Progenitor cell of endocrine pancreas (in vitro differentiated cells): ENCODE measurements at places on chromosomes 16 and 17. TPM values are rescaled to one million over a fixed set of nuclear protein-coding genes. Genes with fewer than 3 reads are reported as not detected.

DNA sequence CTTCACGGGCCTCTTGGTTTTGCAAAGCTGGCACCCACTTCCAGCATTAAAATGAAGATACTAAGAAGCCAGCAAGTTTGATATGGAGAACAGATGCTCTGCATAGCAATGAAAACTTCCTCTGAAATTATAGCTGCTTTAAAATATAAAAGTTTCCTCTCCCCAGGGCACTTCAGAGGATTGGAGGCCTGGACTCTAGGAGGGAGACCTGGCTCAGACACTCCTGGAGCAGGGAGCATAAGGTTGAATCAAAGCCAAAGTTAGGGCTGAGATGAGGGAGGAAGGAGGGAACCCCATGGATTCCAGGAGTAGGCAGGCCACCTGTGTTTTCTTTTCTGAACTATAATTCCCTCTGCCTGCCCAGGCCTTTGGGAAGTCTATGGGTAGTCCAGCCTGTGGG, 176.0 kb upstream of the RPL38 start:
- H3K27ac ChIP-seq, result no peak overlapping the region
- H3K4me1 ChIP-seq, result peaks cover 20% of the 10 kb centered on the region
- H3K36me3 ChIP-seq, result no peaks in the 10 kb centered on the region
- DNase-seq, result no peak

DNA sequence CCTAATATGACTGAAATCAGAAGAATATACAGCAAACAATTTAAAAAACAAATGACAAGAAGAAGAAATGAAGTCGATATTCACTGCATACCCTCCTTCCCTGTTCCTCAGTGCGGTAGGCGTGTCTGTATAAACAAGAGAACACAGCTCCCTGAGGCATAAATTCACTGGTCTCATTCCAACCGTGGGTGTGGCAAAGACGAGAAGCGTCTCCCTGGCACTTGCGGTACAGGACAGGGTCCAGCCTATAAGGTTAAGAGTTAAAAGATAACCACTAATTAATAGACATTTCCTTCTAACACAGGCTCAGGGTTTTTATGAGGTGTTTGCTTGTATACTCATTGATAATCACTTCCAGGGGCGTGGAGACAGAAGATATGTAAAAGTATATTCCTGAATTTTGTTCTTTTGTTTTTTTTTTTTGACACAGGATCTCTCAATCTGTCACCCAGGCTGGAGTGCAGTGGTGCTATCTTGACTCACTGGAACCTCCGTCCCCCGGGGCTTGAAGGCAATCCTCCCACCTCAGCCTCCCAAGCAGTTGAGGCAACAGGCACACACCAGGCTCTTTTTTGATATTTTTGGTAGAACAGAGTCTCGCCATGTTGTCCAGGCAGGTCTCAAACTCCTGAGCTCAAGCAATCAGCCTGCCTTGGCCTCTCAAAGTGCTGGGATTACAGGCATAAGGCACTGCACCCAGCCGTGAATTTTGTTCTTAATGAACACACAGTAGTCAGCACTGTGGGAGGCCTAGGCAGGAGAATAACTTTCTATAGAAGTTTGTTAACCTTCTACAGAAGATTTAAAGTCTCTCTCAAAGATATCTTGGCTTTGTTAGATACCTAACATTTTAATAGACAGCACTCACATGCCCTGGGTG, 59.1 kb upstream of the CLEC18B start:
- H3K27me3 ChIP-seq, result no peaks in the 10 kb centered on the region
- peaks cover 39% of the 10 kb centered on the region for H3K4me1 ChIP-seq
- peaks cover 29% of the 10 kb centered on the region for H3K36me3 ChIP-seq

DNA sequence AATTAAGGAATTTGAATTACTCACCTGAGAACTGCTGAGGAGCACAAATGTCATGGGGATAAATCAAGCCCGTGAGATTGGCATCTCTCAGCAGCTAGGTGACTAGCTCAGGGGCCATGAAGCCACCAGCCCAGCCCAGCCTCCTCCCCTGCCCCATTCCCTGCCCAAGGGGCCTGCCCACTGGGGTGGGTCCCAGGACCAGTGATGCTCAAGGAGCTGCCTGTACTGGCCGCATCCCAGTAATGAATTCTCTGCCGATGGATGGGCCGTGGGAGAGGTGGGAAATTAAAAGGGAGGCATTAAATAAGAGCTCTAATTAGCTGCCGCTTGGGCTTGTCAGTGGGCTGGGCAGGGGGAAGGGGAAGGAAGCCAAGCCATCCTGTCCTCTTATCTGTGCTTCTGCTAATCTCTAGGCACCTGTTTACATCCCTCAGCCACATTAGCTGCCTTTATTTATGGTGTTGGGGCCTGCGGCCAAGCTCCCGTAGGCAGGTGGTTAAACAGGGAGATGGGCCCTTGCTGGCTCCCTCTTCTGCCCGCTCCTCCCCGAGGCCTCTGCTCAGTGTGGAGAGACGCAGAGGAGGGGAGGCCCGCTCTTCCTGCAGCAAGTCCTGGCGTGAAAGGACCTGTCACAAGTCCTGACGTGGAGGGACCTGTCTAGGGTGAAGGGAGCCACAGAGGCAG, 48.8 kb downstream of the PIPOX start:
- H3K36me3 ChIP-seq, result peaks cover 18% of the 10 kb centered on the region
- peak overlapping the region; percentile 56 for H3K27ac ChIP-seq
- DNase-seq, result no peak
- H3K4me1 ChIP-seq, result peaks cover 9% of the 10 kb centered on the region

GRCh38 chr17:28392491-28392890, 13.5 kb downstream of the SLC46A1 start:
- H3K36me3 ChIP-seq, result peaks cover 15% of the 10 kb centered on the region
- H3K4me1 ChIP-seq, result peaks cover 8% of the 10 kb centered on the region
- peaks cover 3% of the 10 kb centered on the region for H3K27me3 ChIP-seq
- DNase-seq, result no peak

- H3K4me3 ChIP-seq, result no peak overlapping the region
- H3K27ac ChIP-seq, result no peak overlapping the region
- peaks cover 3% of the 10 kb centered on the region for H3K36me3 ChIP-seq
- peaks cover 8% of the 10 kb centered on the region for H3K4me1 ChIP-seq
Observed at GRCh38 chr16:2848933-2849725, 8.8 kb downstream of the PRSS22 start.

- no peak for DNase-seq
- H3K27ac ChIP-seq, result no peak overlapping the region
- H3K27me3 ChIP-seq, result no peaks in the 10 kb centered on the region
- no peaks in the 10 kb centered on the region for H3K36me3 ChIP-seq
- no peaks in the 10 kb centered on the region for H3K4me1 ChIP-seq
Observed at GRCh38 chr17:53619025-53619424, 203.7 kb upstream of the KIF2B start.

DNA sequence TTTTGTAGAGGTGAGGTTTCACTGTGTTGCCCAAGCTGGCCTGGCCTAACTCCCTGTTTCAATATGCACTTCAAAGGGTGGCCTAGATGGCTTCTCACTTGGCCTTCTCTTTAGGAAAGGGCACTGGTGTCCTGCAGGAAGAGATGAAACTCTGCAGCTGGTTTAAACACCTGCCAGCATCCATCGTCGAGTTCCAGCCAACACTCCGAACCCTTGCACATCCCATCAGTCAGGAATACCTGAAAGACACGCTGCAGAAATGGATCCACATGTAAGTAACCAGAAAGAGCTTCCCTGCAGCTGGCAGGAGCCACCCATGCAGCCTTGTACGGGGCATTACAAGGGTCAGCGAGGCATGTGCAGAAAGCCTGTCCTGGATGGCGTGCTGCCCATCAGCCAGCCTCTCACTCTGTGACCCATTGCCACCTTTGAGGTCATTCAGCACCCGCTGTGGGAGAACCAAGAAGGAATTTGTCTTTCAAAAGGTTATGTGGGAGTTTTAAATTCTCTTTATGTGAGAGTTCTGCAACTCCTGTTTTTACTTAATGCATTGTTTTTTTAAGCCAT, 7.0 kb downstream of the COG1 start:
- DNase-seq, result no peak
- H3K4me1 ChIP-seq, result peaks cover 29% of the 10 kb centered on the region
- H3K27ac ChIP-seq, result no peak overlapping the region
- H3K27me3 ChIP-seq, result no peaks in the 10 kb centered on the region
- H3K36me3 ChIP-seq, result peaks cover 42% of the 10 kb centered on the region

DNA sequence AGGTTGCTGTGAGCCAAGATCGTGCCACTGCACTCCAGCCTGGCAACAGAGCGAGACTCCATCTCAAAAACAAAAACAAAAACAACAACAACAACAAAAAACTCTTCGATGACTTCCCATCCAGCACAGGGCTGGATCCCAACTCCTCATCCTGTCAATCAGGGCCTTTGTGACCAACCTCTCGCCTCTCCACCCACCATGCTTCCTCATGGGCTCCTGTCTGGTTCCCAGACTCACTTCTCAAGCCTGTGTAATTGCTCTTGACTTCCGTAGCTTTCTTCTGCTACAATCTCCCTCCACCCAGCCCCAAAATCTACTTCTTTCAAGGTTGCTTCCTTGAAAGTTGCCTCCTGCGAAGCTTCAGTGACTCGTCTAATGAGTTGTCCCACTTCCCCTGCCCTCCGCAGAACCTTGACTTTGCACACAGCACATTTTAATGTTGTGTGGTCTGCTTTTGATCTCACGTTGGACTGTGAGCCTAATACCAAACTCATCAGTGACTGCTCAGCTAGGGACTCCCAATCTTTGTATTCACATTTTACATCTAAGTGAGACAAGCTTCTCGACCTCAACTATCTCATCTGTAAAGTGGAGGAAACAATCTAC, 936 bp upstream of the RASL10B start:
- peaks cover 3% of the 10 kb centered on the region for H3K27me3 ChIP-seq
- DNase-seq, result no peak
- peaks cover 3% of the 10 kb centered on the region for H3K36me3 ChIP-seq
- H3K27ac ChIP-seq, result no peak overlapping the region
- peaks cover 4% of the 10 kb centered on the region for H3K4me1 ChIP-seq

- no peak overlapping the region for H3K27ac ChIP-seq
- no peak overlapping the region for H3K4me3 ChIP-seq
- peaks cover 5% of the 10 kb centered on the region for H3K36me3 ChIP-seq
- no peak for DNase-seq
Observed at GRCh38 chr16:4664538-4665418, 28.6 kb upstream of the NUDT16L1 start.

DNA sequence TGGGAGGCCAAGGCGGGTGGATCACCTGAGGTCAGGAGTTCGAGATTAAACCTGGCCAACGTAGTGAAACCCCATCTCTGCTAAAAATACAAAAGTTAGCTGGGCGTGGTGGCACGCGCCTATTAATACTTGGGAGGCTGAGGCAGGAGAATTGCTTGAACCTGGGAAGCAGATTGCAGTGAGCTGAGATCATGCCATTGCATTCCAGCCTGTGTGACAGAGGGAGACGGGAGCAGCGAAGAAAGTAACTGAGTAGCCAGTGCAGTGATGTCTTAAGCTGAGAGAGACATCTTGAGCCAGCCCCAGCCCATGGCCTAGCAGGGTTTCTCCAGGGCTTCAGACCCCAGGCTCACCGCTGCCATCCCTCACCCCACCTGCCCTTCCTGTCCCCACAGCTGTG, 9.8 kb upstream of the SMIM5 start:
- no peaks in the 10 kb centered on the region for H3K4me1 ChIP-seq
- no peak overlapping the region for H3K27ac ChIP-seq
- no peaks in the 10 kb centered on the region for H3K27me3 ChIP-seq

DNA sequence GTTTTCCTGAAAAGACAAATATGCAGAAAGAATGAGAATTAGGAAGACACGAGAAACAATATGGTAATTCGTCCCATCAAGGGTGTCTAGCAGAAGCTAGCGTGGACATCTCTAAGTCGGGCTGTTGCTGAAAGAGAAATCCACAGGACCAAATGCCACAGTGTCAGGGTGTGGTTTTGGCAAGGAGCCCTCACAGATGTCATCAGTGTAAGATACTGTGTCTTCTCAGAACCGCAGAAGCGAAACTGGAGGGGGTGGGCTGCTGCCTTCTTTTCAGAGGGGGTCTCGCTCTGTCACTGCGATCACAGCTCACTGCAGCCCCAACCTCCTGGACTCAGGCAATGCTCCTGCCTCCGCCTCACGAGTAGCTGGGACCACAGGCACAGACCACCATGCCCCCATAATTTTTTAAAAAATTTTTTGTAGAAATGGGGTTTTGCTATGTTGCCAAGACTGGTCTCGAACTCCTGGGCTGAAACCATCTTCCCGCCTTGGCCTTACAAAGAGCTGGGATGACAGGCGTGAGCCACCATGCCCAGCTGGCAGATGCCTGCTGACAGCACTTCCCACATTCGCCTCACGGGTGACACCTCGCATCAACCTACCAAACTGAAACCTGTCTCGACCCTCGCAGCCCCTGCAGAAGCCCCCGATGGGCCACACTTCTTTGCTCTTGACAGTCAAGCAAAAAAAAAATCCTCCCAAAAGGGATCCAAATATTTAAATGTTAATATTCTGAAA, 26.2 kb downstream of the TRAP1 start:
- no peak for DNase-seq
- H3K36me3 ChIP-seq, result peaks cover 25% of the 10 kb centered on the region
- peaks cover 33% of the 10 kb centered on the region for H3K4me1 ChIP-seq
- H3K27me3 ChIP-seq, result no peaks in the 10 kb centered on the region
- H3K4me3 ChIP-seq, result no peak overlapping the region
- peak overlapping the region; percentile 65 for H3K27ac ChIP-seq

DNA sequence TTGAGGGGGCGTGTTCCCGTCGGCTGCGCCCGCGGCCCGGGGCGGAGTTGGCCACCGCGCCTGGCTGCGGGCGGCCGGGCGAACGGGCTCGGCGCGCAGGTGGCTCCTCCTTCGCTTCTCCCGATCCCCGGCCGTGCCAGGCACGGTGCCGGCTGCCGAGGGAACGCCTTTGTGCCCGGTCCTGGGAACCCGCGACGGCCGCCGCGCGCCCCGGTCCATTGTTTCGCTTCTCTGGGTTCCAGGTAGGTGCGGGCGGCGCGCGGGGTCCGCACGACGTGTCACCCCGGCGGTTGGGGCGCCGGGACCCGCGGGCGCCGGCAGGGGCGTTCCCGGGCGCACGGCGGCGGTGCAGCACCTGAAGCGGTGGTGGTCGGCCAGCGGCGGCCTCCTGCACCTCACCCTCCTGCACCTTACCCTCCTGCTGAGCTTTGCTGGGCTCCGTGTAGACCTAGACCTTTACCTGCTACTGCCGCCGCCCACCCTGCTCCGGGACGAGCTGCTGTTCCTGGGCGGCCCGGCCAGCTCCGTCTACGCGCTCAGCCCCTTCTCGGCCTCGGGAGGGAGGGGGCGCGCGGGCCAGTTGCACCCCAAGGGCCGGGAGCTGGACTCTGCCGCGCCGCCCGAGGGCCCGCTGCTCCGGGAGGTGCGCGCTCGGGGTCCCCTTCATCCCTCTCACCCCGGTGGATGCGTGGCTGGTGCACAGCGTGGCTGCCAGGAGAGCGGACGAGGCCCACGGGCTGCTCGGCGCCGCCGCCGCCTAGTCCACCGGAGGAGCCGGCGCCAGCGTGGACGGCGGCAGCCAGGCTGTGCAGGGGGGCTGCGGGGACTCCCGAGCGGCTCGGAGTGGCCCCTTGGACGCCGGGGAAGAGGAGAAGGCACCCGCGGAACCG, 99.9 kb downstream of the EFCAB13 start:
- peaks cover 25% of the 10 kb centered on the region for H3K27me3 ChIP-seq
- H3K36me3 ChIP-seq, result peaks cover 19% of the 10 kb centered on the region

The KRTAP3-2 gene
- not detected in 2 replicates for total RNA-seq

The OTOP3 gene
- total RNA-seq, result 0.57 and 0.67 TPM in 2 replicates

The KRT12 gene
- not detected in 2 replicates for total RNA-seq

The RHBDL1 gene
- 5.0 and 5.2 TPM in 2 replicates for total RNA-seq

The HSD17B1 gene
- total RNA-seq, result 1.4 and 2.4 TPM in 2 replicates

The MGAT5B gene
- 2.8 and 4.6 TPM in 2 replicates for total RNA-seq

The TP53TG3 gene
- not detected in 2 replicates for total RNA-seq
